HAP-1 (cell line): ENCODE measurements at places on chromosomes 6 and 20.
A peak's percentile ranks its signal among the peaks of the same experiment; 100 is the strongest.

GRCh38 chr6:116280161-116280932 is 617 bp upstream of the TSPYL1 start:
- DNase-seq: no peak

DNA sequence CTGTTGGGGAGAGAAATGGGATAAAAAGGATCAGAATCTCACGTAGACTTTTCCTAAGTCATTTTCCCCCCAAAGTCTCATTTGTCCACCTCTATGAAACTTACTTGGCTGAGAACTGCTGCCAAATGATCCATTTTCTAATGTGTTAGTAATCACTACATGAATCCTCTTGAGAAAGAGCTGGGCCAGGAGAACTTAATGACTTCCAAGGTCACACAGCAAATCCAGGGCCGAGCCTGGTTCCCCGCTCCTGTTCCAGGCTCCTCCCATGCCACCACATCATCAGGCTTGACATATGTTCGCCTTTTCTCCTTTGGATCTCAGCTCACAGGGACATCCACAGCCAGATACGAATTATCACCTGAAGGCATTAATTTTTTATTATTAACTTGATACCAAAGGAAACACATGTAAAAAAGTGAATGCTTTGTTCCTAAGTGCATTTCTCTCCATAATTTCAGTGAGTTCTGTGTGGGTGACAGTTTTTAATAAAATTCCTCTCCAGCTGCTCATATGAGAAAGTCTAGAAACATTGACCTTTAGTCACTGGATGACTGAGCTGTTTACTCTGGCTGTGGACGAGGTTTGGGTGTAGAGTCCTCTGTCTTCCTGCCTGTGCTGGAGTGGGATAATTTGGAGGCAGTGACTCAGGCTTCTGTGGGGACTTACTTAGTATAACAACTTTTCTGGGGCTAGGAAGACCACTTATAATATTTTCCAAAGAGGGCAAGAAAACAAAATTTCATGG is 276.3 kb downstream of the PAX1 start:
- no peak for DNase-seq

DNA sequence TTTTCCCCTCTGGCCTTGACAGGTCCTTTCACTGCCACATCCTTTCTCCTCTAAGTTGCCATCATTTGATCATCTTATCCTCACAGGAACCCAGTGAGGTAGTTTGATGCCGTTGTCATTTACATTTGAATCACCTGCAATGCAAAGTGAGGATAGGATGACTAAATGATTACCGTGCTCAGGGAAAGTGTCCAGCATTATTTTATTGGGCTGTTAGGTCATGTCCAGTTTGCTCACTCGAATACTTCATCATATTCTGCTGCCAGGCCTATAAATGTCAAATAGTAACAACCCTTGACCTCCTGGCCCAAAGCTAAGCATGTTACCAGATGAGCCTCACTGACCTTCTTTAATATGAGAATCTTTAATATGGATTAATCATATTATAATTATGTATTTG is 1068.7 kb upstream of the FLRT3 start:
- DNase-seq: no peak

- DNase-seq: no peak
Measured at GRCh38 chr6:42274898-42275297, 57.2 kb upstream of the MRPS10 start.

GRCh38 chr6:81933089-81933488 is 180.6 kb upstream of the TENT5A start:
- DNase-seq: no peak

DNA sequence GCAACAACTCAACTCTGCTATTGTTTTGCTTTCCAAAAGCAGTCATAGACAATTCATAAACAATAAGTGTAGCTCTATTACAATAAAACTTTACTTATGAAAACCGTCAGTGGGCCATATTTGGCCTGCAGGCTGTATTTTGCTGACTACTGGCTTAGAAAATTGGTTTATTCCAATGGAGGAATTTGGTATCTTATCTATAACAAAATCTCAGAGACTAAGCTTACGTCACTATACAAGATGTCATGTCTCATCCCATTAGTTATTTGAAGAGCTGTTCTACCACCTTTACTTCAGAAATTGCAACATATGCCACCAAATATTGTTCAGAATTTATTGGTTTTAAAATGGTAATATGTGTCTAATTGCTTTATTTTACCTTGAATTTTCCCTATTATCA is 436.9 kb downstream of the HTR1B start:
- no peak for DNase-seq

DNA sequence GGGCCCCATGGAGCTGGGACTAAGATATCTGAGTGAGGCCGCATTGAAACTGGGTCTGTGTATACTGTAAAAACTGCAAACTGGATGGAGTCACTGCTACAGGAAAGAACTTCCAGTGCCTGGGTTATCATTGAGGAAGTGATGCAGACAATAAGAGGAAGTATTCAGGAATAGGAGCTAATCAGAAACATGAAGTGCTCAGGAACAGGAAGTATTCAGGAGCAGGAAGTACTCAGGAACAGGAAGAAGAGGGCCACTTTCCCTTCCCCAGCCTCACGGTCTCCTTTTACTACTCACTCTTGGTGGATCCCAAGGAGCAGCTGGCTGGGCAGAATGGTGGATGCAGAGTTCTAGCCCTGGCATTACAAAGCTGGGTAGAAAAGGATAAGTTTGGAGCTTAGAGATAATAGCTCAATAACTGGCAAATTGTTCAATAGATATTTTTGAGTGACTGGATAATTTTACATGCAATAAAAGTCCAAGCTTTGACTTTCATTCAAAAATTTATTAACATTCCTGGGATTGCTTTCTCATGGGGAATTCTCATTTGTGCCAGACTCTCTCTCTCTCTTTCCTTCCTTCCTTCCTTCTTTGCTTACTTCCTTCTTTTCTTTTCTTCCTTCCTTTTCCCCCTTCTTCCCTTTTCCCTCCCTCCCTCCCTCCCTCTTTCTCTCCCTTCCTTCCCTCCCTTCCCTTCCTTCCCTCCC is 82.2 kb upstream of the PAX1 start:
- no peak for DNase-seq

GRCh38 chr6:33154349-33154748 is 37.9 kb downstream of the COL11A2 start:
- DNase-seq: no peak

- no peak for DNase-seq
Measured at GRCh38 chr6:46420921-46421638, 70.2 kb downstream of the RCAN2 start.

DNA sequence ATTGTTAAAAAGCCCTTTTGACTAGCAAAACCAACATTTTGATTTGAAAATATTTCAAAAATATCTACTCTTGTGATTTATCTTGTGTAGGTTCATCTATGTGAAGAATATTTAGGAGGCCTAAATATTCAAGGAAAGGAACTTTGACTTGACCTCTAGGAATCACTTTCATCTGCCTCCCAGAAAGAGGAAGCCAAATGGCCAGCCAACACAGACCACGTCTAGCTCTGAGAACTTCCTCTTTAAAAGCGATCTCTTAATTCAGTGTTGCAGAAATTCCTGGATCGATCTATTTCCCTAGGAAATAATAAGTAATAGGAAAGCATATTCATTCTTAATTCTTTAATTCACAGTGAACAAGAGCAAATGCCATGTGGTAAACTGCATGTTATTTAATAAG is 9.6 kb upstream of the MOXD1 start:
- DNase-seq: no peak

GRCh38 chr20:270517-270916 is 13.0 kb downstream of the DEFB132 start:
- DNase-seq: no peak

DNA sequence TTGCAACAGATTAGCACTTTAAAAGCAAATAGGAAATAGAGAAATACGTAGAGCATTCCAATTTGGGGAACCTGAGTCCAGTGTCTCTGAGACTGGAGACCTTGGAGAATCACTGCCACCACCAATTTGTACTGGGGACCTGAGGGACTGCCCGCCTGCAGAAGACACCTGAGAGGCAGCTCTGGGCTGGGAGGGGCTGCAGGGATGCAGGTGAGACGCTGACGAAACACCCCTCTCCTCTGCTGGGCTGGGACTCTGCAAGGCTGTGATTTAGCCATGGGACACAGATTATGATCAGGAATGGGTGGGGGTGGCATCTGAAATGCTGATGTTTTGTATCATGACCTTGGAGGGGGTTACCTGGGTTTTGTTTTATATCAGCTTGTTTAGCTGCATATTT is 7.0 kb upstream of the APMAP start:
- DNase-seq: no peak

DNA sequence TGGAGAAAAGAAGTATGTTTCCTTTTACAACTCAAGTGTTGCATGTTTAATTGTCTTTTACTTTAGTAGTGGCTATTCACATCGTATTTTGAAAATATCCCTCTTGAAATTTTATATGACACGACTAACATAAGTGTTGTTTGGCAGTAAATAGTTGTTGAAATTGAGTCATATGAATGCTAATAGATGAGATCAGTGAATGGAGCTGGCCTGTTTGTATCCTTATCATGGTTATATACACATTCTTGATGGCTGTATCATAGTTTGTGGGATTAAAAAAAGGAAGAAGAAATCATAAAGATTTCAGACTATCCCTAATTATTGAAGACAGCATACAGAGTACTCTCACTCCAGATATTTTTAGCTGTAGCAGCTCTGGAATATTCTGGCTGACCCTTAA is 8.2 kb upstream of the RAE1 start:
- DNase-seq: no peak

GRCh38 chr20:47854687-47855212 is 69.5 kb upstream of the SULF2 start:
- DNase-seq: peak; percentile 77

DNA sequence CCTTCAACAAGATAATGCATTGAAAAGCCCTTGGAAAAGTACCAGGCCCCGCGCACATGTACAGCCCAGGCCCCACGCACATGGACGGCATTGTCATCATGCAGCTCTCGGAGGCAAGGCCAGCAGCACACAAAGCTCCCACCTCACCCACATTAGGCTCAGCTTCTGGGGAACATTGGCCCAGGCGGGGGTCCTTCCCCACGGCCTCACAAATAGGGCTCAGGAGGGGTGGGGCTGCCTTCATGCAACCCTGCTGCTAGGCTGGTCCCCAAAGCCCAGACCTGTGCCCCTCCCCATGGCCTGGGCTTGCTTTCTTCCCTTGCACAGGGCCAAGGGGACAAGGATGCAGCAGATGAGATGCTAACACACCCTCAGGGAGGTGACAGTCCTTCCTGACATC is 26.7 kb downstream of the NPEPL1 start:
- DNase-seq: no peak

- no peak for DNase-seq
Measured at GRCh38 chr6:47634210-47635047, 64.0 kb upstream of the ADGRF4 start.

- DNase-seq: no peak
Measured at GRCh38 chr20:19993958-19994669, 23.0 kb upstream of the NAA20 start.

DNA sequence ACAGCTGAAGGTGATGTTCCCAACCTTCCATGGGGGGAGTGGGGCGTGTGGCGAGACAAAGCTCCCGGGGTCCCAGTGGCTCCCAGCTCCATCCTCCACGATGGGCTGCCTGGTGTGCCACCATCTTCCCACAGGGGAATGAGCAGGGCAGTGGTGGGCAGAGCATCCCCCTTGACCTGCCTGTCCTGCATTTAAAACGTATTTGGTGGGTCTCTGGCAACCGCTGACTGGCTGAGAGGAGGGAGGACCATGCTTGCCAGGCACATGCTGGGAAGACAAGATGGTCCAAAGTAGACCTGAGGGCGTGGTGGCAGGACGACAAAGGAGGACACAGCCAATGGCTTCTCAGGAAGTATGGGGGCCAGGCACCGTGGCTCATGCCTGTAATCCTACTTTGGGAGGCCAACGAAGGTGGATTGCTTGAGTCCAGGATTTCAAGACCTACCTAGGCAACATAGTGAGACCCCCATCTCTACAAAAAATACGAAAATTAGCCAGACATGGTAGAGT is 4.9 kb downstream of the TLDC2 start:
- no peak for DNase-seq

GRCh38 chr6:141133836-141134235 is 998.9 kb upstream of the GJE1 start:
- DNase-seq: no peak

- DNase-seq: peak; percentile 85
Measured at GRCh38 chr6:127186889-127187288, 68.4 kb downstream of the RSPO3 start.

DNA sequence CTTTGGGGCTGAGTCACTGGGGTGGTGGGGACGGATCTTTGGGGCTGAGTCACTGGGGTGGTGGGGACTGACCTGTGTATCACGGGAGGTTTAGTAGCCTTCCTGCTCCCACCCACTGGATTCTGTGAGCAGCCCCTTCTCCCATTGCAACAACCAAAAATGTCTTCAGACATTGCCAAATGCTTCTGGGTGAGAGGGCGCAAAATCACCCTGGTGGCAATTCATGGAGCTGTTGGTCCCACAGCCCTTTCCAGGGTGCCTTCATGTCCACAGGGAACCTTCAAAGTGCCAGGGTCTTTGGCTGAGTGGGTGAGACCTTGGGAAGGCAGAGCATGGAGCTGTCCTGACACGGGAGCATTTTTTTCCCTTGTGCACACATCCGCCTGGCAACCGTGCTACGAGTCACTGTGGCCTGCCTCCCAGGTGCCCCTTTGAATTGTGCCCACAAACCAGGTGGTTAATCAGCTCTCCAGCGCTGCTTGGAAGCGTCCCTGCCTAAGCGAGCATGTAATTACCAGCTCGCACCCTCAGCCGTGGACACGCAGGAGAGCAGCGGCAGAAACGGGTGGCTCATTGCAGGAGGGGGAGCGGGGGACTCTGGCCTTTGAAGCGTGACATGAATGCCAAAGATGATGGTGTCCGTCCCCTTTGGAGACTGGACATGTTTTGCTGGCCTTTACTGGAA is 27.4 kb upstream of the APCDD1L start:
- DNase-seq: no peak

DNA sequence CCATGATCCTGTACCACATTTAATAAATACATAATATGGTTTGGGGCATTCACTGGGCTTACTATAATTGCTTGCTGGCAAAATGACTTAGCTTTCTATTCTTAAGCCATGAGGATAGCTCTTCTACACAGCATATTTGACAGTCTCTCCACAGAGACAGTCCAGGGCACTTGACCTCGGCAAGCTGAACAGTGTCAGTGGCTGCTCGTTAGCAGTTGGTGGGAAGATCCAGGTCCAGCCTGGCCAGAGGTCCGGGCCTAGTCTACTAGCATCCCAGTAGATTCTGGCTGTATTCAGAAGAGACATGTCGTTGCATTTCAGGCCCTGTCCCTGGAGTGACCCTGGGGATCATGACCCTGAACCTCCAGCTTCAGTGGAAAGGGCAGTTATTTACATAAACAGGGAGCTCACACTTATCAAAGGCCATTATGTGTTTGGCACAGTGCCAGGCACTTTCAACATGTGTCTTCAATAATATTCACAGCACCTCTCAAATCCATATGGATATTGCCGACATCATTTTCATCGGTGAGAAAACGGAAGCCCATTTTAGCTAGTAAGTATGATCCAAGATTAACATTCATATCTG is 139.0 kb downstream of the IMPG1 start:
- no peak for DNase-seq

- no peak for DNase-seq
Measured at GRCh38 chr6:37134396-37135191, 35.4 kb upstream of the PIM1 start.

GRCh38 chr6:88814909-88815308 is 148.5 kb downstream of the RNGTT start:
- no peak for DNase-seq
